Dermis lymphatic vessel endothelial cell (primary cell): ENCODE measurements at places on chromosomes 5 and 9. TPM values are rescaled to one million over a fixed set of nuclear protein-coding genes. Genes with fewer than 3 reads are reported as not detected.

C9orf85 gene
- 16.7 and 21.9 TPM in 2 replicates for total RNA-seq

GKAP1 gene
- 1.2 and 2.0 TPM in 2 replicates for total RNA-seq

TICAM2 gene
- total RNA-seq: 0.17 and 0.43 TPM in 2 replicates

SH3TC2 gene
- 21.3 and 33.8 TPM in 2 replicates for total RNA-seq

QRFP gene
- not detected in 2 replicates for total RNA-seq

ALDH1A1 gene
- 899 and 2,448 TPM in 2 replicates for total RNA-seq

RANBP17 gene
- 11.3 and 20.6 TPM in 2 replicates for total RNA-seq

GRXCR2 gene
- not detected in 2 replicates for total RNA-seq

BASP1 gene
- 0.26 and 1.2 TPM in 2 replicates for total RNA-seq

NME5 gene
- total RNA-seq: 1.2 and 2.3 TPM in 2 replicates

PDE6A gene
- total RNA-seq: 0.11 TPM in 1 of 2 replicates, not detected in the other

FAM81B gene
- total RNA-seq: not detected in 2 replicates

FPGS gene
- 43.0 and 50.4 TPM in 2 replicates for total RNA-seq

RASGRF2 gene
- total RNA-seq: 21.1 and 41.7 TPM in 2 replicates

CDX1 gene
- under 0.01 TPM in 1 of 2 replicates, not detected in the other for total RNA-seq

KCNN2 gene
- total RNA-seq: 2.0 and 5.2 TPM in 2 replicates

MARCOL gene
- total RNA-seq: not detected in 2 replicates

CDC42SE2 gene
- 67.4 and 90.6 TPM in 2 replicates for total RNA-seq

ARID3C gene
- under 0.01 and 0.09 TPM in 2 replicates for total RNA-seq

KLF9 gene
- 23.5 and 30.6 TPM in 2 replicates for total RNA-seq

IFNA8 gene
- total RNA-seq: not detected in 2 replicates

RPS14 gene
- total RNA-seq: 3,078 and 3,901 TPM in 2 replicates

FAXDC2 gene
- total RNA-seq: 14.8 and 15.5 TPM in 2 replicates

CHSY3 gene
- 4.4 and 5.2 TPM in 2 replicates for total RNA-seq

SERINC5 gene
- 21.0 and 38.3 TPM in 2 replicates for total RNA-seq

STPG3 gene
- 0.54 TPM in 1 of 2 replicates, not detected in the other for total RNA-seq

KIF4B gene
- 0.33 and 0.69 TPM in 2 replicates for total RNA-seq

INSL6 gene
- not detected in 2 replicates for total RNA-seq

C1QTNF2 gene
- total RNA-seq: under 0.01 and 0.11 TPM in 2 replicates

PCDHA10 gene
- under 0.01 and 0.09 TPM in 2 replicates for total RNA-seq

FBN2 gene
- 1.3 and 4.3 TPM in 2 replicates for total RNA-seq

RNF224 gene
- total RNA-seq: not detected in 2 replicates

SLC23A1 gene
- total RNA-seq: not detected in 2 replicates

SLC4A9 gene
- not detected in 2 replicates for total RNA-seq

AIF1L gene
- total RNA-seq: 0.77 and 1.1 TPM in 2 replicates
